Activated naive CD8-positive, alpha-beta T cell treated with anti-CD3 and anti-CD28 coated beads, Interleukin-2, amount 50 U/mL, for 16 hours (primary cell): ENCODE measurements at places on chromosomes 16 and 17.

DNA sequence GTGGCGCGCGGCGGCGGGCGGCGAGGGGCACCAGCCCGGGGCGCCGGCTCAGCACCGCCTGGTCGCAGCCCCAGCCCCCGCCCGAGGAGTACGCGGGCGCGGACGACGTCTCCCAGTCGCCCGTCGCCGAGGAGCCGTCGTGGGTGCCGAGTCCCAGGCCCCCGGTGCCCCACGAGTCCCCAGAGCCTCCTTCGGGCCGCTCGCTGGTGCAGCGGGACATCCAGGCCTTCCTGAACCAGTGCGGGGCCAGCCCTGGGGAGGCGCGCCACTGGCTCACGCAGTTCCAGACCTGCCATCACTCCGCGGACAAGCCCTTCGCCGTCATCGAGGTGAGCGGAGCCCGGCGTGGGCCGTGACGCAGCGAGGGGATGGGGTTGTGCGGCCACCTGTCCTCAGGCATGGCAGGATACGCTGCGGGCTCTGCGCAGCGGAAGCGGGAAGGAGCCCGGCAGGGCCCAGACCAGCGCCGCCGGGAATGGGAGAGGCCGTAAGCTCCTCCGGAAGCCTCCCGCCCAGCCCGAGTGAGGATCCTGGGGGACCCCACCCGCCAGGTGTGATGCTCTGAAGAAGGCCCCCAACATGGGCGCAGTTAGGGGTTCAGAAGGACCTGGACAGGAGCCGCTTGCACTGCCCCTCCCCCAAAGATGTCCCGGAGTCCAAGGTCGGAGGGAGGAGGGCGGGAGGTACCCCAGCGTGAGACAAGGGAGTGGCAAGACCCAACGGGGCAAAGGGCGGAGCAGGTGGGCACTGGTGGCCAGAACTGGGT, 522 bp downstream of the NAGS start:
- DNase-seq = no peak

- no peak for DNase-seq
Observed at GRCh38 chr16:27096375-27096774, 29.6 kb downstream of the C16orf82 start.

GRCh38 chr16:87762071-87762571, 3.7 kb downstream of the KLHDC4 start:
- no peak for DNase-seq

GRCh38 chr17:31688701-31689100, 170.3 kb downstream of the COPRS start:
- no peak for DNase-seq

DNA sequence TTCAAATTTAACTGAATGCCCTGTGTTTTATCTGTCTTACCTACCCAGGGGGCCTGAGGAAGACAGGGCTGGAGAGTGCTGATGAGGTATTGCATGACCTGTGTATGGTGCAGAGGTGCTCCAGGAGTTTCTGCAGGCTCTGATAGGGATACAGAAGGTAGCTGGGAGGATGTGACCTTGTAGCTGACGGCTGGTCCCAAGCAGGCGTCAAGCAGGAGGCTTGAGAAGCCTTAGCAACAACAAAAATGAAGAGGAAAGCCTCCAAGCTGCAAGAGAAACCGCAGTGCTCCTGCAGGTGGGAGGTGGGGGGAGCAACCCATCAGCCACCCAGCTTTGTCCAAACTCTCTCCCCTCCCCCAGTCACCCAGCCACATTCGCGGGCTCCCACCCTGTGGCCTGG, 40.4 kb downstream of the LAT start:
- no peak for DNase-seq

- DNase-seq = peak; percentile 72
Observed at GRCh38 chr16:3364774-3365427, 9.2 kb downstream of the OR2C1 start.

- no peak for DNase-seq
Observed at GRCh38 chr17:17499402-17500145, 3.4 kb upstream of the RASD1 start.

GRCh38 chr17:76841776-76842405, 26.3 kb upstream of the MGAT5B start:
- DNase-seq = no peak

DNA sequence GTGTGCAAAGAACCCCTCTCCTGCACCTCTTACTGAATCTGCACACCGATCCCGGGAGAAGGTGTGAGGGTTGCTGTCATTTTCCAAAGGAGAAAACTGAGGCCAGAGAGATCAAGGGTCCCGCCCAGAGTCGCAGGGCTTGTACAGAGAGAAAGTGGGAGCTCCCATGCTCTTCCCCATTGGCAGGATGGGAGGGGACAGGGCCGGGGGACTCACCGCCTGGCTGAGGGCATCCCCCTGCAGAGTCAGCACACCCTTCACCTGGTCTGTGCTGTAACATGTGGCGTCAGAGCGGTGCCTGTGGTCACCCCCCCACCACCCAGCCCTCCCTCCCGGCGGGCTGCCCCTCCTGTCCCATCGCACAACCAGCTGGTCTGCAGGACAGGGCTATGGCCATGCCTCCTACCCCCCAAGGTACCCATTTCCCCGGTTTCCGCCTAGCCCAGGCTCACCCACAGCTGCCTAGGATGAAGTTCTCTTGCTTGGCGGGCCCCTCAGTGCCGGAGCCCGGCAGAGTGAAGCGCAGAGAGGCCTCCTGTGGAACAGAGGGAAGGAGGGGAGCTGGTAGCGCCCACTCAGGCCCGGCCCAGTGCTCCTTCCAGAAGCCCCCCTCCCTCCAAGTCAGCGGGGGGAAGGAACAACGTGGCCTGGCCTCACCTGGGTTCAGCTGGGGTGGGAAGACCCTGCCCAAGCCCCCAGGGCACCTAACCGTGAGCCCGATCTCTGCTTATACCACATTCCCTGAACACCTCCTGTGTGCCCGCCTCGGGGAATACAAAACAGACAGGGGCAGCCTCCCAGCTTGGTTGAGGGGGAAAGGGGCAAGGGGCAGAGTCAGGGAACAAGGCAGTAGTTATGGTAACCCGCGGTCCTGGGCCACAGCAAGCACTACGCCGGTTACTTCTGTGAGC, 1.1 kb downstream of the ROGDI start:
- DNase-seq = no peak

DNA sequence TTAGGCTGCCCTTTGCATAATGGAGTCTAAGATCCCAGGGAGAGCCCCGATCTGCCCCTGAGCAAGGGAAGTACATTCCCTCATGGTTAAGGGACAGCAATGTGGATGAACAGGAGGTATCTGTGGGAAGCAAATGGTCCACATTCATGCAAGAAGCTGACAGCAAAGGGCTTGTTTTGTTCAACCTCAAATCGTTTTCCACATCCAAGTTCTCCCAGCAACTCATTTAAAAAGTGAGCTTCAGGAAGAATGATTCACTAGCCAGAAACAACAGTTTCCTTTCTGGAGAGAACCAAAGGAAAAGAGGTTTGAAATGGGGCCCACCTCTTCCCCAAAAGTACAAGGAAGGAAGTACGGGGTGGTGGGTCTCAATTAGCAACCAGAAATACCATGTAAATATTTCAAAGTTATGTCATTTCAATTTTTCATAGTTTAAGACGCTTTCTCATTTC, 9.4 kb downstream of the HSPB9 start:
- no peak for DNase-seq

DNA sequence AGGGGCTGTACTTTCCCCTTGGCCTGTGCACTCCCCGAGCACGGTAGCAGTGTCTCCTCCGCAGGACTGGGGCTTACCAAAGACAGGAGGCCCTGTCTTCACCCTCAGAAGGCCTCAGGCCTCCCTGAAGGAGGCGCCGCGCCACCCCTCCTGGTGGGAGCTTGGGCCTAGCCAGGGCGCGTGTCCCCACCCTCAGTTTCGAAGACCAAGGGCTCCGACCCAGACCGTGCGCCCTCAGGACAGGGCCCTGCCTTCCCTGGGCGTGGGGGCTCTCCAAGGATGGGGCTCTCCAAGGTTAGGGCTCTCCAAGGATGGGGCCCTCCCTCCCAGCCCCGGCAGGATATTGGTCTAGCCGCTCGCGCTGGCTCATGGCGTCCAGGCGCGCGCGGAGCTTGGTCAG, 11.8 kb downstream of the PLCD3 start:
- DNase-seq = no peak

DNA sequence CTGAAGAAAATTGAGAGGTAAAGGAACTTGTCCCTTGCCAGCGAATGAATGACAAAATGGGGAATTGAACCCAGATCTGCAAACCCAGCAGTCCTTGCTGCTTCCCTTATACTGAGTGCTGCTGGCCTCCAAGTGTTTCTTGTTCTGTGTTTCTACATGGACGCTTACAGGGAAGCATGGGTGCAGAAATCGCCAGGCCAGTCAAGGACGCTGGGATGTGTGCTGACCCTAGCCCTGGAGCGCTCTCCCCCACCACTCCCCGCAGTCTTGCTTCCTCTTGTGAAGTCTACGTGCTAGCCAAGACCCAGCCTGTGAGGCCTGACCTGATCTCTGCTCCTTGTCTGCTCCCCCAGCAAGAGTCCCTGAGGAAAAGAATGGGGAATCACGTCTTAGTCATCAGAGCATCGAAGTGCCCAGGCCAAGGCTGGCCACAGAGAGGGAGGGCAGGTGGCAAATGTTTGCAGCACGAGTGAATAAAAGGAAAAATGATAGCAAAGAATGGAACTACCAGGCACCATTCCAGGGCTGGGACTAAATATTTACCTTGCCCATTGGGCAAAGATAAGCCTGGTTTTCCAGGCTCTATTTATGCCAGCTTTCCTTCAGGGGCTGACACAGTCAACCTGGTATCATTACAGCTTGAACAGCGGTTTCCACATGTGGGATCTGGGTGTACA, 17.4 kb downstream of the CA4 start:
- no peak for DNase-seq

GRCh38 chr16:56289416-56289815, 98.1 kb downstream of the GNAO1 start:
- no peak for DNase-seq

DNA sequence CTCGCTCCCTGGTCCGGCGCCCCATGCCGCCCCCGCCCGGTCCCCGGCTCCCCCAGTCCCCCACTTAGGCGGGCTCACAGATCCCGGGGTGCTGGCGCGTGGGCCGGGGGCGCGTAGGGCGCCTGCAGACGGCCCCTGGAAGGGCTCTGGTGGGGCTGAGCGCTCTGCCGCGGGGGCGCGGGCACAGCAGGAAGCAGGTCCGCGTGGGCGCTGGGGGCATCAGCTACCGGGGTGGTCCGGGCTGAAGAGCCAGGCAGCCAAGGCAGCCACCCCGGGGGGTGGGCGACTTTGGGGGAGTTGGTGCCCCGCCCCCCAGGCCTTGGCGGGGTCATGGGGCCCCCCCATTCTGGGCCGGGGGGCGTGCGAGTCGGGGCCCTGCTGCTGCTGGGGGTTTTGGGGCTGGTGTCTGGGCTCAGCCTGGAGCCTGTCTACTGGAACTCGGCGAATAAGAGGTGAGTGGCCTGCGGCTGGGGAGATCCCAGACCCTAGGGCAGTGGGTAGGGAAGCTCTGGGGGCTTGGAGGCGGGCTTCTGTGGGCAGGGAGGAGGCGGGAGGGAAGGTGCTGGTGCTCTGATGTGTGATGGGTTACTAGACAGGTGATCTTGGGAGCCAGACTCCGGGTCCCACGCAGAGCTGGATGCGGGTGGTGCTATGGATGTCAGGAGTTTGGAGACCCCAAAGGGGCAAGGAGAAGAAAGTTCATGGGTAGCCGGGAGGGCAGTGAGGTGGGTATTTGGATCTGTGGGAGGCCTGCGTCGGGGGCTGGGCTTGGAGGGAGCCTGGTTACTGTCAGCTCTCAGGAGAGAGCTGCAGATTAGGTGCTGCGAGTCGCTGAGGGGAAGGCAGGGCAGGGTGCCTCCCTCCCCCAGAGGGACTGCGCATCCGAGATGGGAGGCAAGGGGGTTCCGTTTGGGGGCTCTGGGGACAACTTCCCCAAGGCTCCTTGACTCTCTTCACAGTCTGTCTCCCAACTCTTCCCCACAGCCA, 560 bp downstream of the EFNB3 start:
- DNase-seq = no peak

- DNase-seq = no peak
Observed at GRCh38 chr16:90031931-90032673, 12.8 kb upstream of the DBNDD1 start.
